NCI-H510A (cell line): ENCODE measurements at places on chromosomes 11 and 22.

GRCh38 chr11:71423181-71423790 is 24.9 kb downstream of the DHCR7 start:
- no peak for DNase-seq

DNA sequence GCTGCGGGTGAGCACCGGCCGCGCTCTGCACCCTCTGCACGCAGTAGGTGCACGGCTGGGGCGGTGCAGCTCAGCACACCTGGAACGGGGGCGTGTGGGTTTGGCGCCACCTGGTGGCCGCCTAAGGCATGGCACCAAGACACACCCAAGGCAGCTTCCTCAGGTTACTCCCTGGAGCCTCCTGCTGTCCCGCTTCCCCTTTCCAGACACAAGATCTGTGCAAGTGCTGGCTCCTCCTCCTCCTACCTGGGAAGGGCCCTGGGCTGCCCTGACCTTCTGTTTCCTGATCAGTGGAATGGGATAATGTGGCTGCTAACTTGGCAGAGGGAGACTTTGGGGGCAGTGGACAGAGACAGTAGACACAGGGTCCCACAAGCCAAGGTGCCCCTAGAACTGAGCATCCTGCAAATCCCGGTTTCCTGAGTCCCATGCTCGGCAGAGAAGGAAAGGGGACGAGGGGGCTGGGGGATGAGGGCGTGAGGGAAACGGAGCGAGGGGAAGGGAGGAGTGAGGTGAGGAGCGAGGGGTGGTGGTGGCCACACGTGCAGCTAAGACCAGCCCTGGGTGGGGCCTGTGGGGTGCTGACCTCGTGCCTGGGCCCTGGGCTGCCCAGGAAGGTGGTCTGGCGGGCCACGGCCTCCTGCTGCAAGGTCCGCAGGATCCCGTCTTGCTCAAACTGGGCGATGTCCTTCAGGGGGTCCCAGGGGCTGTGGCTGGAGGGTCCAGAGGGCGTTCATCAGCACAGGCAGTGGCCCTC is 34.8 kb upstream of the CARS1 start:
- DNase-seq, result peak; percentile 7

DNA sequence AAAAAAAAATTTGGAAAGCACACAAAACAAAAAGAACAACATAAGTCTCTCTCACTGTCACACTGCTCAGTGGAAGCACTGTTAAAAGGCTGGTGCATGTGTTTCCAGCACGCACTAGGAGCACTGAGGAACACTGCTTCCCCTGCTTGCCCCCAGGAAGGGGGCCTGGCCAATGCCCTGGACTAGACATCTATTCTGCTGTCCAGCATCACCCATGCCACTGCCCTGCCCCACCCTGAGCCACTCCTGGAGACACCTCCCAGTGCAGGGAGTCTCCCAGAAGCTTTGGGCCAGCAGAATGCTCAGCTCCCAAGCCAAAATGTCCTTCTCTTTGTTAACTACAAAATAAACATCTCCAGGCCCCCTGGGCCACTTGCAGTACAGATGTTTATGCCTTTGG is 49.7 kb upstream of the EMID1 start:
- no peak for DNase-seq

DNA sequence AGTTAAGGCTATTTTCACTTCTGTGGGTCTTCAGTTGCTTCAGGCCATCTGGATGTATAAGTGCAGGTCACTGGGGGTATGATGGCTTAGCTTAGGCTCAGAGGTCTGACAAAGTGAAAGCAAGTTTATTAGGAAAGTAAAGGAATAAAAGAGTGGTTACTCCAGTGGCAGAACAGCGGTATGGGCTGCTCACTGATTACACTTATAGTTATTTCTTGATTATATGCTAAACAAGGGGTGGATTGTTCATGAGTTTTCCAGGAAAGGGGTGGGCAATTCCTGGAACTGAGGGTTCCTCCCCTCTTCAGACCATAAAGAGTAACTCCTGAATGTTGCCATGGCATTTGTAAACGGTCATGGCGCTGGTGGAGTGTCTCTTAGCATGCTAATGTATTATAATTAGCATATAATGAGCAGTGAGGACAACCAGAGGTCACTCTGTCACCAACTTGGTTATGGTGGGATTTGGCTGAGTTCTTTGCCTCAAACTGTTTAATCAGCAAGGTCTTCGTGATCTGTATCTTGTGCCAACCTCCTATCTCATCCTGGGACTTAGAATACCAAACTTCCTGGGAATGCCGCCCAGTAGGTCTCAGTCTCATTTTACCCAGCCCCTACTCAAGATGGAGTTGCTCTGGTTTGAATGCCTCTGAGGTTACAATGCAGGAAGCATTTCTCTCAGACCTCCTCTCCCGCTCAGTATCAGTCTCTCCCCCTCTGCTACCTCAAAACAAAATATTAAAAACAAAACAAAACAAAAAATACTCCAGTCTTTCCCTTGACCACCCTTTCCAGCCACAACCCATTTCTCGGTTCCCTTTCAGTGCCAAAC is 106.6 kb upstream of the SLC22A12 start:
- DNase-seq, result no peak

DNA sequence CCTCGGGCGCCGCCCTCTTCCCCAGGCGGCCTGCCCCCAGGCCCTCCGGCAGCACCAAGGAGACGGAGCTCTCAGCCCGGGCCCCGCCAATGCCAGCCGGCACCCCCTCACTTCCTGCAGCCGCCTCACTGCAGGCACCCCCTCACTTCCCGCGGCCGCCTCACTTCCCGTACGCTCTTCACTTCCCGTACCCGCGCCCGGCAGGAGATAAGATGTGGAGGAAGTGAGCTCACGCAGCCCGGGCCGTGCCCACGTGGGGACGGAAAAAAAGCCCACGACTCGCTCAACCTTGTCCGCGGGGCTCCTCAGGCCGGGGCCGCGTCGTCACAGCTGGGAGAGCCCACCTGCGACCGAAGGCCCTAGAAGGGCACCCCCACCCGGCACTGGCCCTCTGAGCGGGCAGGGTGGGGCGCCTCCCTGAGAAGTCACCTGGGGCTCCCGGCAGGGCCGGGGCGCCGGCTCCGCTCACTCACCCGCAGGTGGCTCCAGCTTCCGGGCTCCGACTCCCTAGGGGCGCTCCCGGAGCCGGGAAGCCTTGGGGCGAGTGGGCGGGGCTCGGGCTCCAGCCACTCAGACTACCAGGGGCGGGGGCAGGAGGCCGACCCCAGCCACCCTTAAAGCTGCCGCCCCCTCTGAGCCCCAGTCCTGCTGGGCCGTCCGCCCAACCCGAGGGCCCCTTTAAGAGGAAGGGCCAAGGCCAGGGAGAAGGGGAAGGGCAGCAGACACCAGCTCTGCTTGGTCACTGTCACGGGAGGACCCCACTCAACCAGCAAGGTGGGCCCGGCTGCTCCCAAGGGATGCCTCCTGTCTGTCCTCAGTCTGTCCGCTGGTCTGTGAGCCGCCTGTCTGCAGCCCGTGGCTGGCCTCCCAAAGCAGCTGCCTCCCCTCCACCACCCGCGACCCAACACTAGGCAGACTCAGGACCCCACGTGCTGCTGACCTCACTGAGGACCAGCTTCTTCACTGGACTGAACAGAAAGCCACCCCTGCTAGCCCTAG is 31.4 kb downstream of the PISD start:
- DNase-seq, result no peak

GRCh38 chr11:104060004-104060794 is 23.8 kb downstream of the DDI1 start:
- no peak for DNase-seq

DNA sequence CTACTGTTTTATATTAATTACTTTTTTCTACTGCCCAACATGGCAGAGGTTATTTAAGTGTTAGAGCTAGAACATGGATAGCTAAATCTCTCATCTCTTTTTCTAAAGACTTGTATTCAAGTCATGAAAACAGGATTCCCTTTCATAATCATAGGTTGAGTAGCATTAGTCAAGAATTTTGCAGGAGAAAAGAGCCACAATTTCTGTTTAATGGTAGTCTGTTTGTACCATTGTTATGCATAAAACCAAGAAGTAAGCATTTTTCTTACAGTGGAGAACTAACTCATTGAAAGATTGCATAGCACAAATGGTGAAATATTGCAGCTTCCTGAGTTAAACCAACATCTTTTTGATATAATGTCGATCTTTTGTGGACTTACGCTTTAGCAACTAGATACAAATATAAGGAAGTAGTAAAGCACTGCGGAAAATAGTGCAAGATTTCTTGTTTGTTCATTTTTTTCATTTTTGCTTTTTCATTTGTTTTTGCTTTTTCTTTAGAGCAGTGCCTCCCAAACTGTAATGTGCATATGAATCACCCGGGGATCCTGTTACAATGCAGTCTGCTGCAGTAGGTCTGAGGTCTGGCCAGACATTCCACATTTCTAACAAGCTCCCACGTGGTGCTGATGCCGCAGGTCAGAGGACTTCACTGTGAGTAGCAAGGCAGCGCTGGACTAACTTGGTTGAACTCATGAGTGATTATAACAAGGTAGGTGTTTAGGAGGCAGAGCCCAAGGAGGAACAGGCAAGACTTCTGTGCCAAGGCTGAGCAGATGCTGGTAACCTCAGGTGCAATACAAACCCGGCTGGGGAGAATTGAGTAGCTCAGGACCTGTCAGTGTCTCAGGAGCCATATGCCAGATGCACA is 4.6 kb downstream of the ETS1 start:
- peak; percentile 38 for DNase-seq

DNA sequence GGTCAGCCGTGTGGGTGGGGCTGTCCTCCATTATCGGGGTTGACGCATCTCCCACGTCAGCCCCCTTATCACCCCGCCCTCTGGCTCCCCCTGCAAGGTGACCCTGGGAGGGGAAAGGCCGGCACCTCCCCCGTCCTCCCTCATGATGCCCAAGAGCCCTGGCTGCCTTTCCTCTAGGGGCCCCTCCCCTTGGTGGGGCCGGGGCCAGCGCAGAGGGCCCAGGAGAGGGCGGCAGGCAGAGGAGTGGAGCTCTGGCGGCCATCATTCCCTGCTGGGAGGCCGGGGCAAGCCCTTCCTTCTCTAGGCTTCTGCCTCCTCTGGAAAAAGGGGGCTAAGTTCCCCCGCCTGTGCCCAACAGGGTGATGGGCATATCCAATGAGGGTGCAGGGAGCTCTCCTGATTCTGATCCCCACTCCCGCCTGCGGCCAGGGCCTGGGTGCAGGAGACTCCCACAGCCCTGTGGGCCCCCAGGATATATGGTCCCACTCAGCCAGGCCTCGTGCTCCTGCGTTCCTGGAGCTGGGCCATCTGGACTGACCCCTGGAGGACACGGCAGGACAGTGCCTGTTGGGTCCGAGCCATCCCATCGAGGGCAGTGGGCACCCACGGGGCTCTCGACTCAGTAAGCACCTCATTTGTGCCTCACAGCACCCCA is 12.3 kb downstream of the MYRF start:
- DNase-seq, result no peak

- no peak for DNase-seq
Measured at GRCh38 chr11:12216671-12217374, 106.4 kb downstream of the MICAL2 start.

- DNase-seq, result no peak
Measured at GRCh38 chr11:19982774-19983495, 177.3 kb downstream of the DBX1 start.

DNA sequence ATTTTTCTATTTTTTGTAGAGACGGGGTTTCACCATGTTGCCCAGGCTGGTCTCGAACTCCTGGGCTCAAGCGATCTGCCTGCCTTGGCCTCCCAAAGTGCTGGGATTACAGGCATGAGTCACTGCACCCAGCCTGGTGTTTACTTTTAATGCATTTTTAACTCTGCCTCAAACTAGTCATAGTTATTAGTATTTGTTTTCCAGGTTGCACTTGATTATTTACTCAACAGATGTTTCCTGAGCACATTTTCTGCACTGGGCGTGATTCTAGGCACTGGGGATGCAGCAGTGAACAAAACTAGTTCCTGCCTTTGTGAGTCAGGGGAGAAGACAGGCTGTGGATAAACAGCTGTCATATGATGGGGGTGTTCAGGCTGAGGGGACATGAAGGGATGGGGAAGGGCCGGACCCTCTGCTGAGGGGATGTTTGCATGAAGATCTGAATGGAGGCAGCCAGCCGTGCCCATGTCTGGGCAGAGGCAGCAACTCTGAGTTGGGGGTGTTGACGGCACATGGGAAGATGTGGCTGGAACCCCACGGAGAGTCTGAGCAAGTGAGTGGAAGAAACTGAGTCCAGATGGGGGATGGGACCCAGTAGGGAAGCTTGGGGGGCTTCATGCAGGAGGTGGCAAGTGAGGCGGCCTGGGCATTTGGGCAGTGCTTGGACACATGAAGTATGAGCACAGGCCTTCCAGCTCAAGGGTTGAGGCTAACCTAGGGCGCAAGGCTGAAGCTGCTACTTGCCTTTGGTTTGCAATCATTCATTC is 34.4 kb downstream of the MPPED1 start:
- no peak for DNase-seq

GRCh38 chr22:27133681-27134314 is 476.4 kb downstream of the MIAT start:
- DNase-seq, result no peak

GRCh38 chr22:43828725-43828997 is 16.6 kb upstream of the EFCAB6 start:
- no peak for DNase-seq

DNA sequence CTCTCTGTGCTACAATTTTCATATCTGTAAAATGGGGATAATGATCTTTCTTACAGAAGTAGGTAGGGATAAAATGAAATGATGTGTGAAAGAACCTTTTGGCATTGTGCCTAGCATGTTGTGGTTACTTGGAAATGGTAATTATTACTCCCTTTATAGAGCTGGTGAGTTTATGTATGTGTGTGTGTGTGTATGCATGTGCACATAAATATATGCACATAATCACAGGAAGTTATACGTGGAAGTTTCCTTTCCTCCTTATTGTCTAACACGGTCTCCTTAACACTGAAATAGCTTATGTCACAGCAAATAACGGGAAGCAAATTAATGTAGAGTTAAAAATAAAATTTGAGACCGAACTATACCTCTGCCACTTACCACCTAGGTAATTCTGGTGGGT is 163.7 kb upstream of the ZBED5 start:
- no peak for DNase-seq

- DNase-seq, result no peak
Measured at GRCh38 chr11:86288776-86289507, 13.1 kb upstream of the HIKESHI start.

- DNase-seq, result no peak
Measured at GRCh38 chr11:85440273-85440672, 186.9 kb downstream of the DLG2 start.

GRCh38 chr22:23278883-23279675 is 98.8 kb downstream of the BCR start:
- no peak for DNase-seq

- no peak for DNase-seq
Measured at GRCh38 chr22:48721395-48721669, 1106.3 kb downstream of the BRD1 start.

- DNase-seq, result peak; percentile 68
Measured at GRCh38 chr22:31346733-31347250, 646 bp upstream of the PATZ1 start.

DNA sequence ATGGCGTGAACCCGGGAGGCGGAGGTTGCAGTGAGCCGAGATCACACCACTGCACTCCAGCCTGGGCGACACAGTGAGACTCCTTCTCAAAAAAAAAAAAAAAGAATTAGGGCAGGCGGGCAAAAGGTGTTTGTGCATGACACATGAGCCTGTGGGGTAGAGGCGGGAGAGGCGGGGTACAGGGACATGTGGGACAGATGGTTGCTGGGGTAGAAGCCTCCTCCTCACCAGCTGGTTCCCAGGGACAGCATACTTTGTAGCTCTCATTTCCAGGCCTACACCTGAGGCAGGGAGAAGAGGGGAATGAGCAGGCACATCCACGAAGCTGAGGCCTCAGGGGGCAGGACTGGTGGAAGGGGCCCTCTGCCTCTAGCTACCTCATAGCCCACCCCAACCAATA is 23.7 kb downstream of the YWHAH start:
- DNase-seq, result no peak

- no peak for DNase-seq
Measured at GRCh38 chr11:122267602-122268001, 151.6 kb upstream of the BLID start.

GRCh38 chr11:6191742-6192141 is 7.3 kb upstream of the OR52W1 start:
- no peak for DNase-seq
